ENCODE measurements at places on chromosomes 7 and 10.

- peak; percentile 42 for DNase-seq
Observed at GRCh38 chr7:107725138-107725740, 18.7 kb upstream of the CBLL1 start.

GRCh38 chr10:49377256-49377655 is 18.6 kb downstream of the DRGX start:
- DNase-seq, result no peak

GRCh38 chr10:50511492-50512213 is 112.1 kb downstream of the SGMS1 start:
- DNase-seq, result no peak

DNA sequence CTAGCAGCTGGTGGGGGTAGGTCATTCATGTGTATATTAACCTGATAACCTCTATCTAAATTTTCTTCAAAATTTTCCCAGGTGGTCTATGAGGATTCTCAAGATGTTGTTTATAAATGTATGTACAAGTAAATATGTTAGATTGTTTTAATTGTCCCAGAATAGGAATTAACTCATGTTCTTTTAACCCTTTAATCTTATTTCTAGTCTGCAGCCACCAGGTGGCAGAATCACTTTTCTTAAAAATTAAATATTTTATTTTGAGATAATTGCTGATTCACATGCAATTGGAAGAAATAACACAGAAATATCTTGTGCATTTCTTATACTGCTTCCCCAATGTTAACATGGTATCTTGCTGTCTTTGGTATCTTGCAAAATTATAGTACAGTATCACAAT is 589.5 kb downstream of the ARL4A start:
- no peak for DNase-seq

- DNase-seq, result no peak
Observed at GRCh38 chr10:116905845-116906210, 56.5 kb downstream of the ENO4 start.

GRCh38 chr10:74333174-74333573 is 182.2 kb downstream of the ADK start:
- peak; percentile 43 for DNase-seq

DNA sequence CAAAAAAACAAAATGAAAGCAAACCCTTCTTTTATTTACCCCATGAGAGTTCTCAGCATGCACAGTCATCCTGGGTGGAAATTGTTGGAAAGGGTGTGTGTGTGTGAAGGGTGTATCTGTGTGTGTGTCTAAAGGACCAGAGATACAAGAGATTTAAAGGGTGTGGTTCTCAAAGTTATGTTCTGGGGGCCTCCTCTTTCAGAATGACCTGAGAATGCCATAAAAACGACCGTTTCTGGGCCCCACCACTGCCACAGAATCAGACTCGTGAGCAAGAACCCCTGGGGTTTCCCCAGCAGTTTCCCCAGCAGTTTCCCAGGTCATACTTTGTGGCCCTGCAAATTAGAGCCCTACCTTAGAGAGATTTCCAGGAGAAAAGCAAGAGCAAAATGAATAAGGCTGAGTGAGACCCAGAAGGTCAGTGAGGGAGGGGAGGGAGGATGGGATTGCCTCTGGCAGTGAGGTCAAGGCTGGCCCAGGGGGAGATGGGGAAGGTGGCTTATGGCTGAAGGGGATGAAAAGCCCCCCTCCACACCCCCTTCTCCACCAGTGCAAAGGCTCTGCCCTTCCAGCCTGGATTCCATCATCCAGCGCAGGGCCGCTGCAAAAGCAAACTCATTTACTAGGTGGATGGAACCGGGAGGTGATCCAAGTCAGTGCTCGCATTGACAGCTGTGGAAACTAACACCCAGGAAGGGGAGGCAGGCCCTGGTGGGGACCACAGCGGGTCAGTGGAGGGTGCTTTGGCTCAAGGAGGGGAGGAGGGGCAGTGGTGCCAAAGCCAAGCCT is 10.2 kb downstream of the PYROXD2 start:
- no peak for DNase-seq

- no peak for DNase-seq
Observed at GRCh38 chr7:54839575-54840213, 80.7 kb upstream of the SEC61G start.

- no peak for DNase-seq
Observed at GRCh38 chr7:97025130-97025499, 484 bp upstream of the DLX5 start.

DNA sequence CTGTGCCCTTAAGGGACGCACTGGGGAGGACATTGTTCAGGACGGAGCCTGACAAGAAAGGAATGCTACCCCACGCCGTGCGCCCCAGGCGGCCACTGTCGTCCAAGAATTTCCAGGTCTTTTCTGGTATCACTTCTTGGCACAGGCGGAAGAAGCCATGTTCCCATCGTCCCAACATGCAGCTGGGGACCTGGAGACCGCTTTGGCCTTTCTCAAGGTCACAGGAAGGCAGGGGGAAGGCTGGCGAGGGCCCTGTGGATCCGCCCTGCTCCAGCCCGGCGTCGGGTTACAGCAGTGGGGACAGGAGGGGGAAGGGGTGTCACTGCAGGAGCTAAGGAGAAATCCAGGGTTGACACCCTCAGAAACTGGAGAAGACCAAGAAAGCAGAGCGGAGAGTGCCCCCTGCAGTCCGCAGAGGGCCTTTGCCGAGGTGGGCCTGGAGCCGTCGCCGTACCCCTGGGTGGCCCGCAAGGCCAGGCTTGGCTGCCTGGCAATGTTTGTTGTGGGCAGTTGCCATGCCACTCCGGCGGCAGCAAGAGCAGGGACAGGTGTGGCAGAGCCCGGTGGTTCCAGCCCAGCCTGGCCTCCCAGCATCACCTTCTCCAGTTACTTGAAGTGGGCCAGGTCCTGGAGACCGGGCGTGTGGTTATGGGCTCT is 104.1 kb downstream of the LHPP start:
- DNase-seq, result no peak

Data from AG04450 (cell line).